ENCODE measurements at places on chromosomes 2 and 18. TPM values are rescaled to one million over a fixed set of nuclear protein-coding genes. Genes with fewer than 3 reads are reported as not detected.

HAAO gene
- total RNA-seq = 0.98 TPM

PAIP2B gene
- 3.3 TPM for total RNA-seq

DNA sequence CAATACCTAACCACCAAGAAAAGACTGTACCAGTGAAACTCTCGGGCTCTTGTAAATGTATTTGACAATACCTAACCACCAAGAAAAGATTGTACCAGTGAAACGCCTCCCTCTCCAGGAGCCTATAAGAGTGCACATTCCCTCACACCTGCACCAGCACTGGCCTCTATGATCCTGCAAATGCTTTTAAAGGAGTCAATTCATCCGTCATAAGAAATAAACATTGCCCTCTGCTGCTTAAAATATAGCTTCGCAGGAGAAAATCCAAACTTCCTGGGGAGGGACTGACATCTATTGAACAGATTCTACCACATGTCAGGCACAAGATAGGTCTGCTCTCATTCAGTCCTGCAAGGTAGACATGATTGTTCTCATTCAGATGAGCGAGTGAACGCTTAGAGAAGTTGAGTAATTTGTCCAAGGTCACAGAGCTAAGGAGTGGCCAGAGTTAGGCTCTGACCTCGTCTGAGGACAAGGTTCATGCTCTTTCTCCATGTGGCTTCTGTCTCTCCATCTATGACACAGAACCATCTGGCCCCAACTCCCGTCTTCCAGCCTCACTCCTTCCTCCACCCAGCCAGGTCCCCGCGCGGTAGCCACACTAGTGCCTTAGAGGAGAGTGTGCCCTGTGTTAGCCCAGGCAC is 38.7 kb downstream of the MCFD2 start:
- no peak for ATAC-seq

DNA sequence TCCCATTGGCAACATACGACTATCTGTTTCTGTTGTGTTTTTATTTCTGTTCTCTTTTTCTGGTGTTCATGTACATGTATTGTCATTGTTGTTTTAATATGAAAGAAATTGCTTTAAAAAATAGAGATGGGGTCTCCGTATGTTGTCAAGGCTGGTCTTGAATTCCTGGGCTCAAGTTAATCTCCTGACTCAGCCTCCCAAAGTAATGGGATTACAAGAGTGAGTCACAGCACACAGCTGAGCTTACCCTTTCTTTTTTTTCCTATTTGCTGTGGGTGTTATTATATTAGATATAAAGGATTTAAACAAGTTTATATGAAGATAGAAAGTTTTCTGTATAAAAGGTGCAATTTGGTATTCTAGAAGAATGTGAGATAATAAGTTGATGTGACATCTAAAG is 554.6 kb downstream of the DSC3 start:
- no peak for ATAC-seq

DNA sequence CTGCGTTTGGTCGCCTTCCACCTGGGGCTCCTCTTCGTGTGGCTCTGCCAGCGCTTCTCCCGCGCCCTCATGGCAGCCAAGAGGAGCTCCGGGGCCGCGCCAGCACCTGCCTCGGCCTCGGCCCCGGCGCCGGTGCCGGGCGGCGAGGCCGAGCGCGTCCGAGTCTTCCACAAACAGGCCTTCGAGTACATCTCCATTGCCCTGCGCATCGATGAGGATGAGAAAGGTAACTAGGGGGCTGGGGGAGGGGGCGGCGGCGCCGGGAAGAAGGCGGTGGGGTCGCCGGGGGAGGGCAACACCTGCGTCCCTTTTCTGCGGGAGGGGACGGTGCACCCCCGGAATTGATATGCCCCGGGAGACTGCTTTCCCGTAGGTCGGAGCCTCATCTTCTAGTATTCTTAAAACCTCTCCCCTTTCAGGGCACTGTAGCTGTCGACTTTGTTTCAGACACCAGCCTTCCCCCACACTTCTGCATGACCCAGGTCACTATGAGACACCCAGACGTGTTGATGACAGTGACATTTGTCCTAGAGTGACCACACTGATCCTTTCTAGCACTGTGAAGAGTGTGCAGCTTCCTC is 755 bp downstream of the SPAST start:
- ATAC-seq = peak; percentile 24

- ATAC-seq = peak; percentile 51
Observed at GRCh38 chr2:161625314-161625919, 1.2 kb downstream of the SLC4A10 start.

DNA sequence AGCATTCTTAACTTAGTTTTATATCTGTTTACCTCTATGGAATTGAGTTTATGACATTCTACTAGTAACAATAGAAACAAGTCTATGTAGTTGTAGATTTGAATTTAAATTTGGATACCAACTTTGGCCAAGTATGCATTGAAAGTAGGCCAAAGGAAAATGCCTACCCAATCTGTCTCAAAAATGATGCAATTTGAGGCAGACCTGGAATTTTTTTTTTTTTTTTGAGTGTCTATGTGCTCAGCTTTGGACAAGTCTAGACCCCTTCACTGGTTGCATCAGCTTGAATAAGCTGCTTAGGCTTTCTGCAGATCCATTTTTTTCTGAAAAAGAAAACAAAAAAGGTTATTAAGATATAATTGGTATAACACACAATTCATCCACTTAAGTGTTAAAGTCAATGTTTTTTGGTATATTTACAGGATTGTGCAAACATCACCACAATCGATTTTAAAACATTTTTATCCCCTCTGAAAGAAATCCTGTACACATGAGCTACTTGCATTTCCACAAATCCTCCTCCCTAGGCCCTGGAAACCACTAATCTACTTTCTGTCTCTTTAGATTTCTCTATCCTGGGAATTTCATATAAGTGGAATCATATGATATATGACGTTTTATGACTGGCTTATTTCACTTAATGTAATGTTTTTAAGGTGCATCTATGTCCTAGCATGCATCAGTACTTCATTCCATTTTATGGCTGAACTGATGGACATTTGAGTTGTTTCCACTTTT is 185.1 kb upstream of the CCDC68 start:
- ATAC-seq = no peak

DNA sequence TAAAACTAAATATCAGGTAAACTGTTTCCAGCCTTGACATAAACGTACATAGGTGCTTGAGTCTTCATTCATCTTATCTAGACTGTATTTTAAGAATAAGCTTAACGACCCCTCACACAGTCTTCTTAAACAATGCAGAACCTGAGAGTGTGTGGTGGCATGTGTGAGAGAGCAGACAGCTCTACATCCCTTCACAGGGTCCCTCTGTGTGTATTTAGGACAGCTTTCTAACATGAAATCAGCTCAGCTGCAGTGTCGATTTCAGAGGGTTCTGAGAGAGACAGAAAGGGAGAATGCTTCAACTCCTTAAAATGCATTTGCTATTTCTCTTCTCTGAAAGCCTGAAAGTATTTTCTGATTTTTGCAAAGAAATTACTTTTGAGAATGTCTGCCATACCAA is 185.2 kb downstream of the GRB14 start:
- no peak for ATAC-seq

GRCh38 chr2:121527009-121527682 is 3.5 kb upstream of the RNU4ATAC start:
- peak; percentile 55 for ATAC-seq

Measured in activated T-helper 17 cell treated with anti-CD3 and anti-CD28 coated beads, Interleukin-2, amount 50 U/mL, for 72 hours (primary cell).